ENCODE measurements at places on chromosomes 7 and 10.

DNA sequence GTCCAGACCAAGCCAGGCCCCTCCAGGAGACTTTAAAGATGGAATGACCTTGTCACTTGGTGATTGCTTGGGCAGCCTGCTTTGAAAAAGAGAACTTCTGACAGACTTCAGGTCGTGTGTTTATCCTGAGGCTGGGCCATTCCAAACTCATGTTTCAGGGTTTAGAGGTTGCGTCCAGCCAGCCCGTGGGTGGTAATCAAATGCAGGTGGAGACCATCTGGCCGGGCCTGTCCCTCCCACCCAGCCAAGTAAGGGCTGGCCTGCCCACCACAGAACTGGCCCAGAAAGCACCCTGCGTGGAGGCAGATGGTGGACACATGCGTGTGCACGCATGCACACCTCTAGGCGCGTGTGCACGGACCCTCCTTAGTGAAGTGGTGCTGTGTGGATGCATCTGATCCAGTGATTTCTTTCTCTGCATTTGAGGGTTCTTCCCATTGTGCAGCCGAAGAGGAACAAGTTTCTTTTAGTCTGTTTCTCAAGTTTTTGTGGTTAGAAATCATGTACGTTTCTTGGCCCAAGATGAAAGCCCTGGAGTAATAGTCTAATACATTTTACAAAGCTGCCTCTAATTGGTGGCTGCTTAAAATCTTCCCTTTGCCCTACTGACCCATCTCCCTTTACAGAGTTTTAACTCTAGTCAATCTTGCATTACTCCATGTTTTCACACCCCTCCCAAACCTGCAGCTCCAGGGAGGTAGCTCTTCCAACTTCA is 43.0 kb downstream of the SUFU start:
- no peak for DNase-seq

DNA sequence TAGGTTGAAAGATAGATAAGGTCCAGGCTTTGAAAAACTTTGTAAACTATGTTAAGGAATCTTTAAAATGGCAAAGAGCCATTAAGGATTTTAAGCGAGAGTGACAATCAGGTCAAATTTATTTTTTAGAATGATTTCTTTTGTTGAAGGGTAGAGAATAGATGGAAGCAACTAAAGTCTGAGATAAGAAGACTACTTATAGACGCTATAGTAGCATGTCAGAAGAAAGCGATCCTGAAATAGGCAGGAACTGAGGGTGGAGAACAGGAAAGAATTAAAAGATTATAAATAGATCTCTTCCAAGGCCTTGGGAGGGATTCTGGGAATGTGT is 13.0 kb upstream of the TSPAN13 start:
- DNase-seq, result no peak

DNA sequence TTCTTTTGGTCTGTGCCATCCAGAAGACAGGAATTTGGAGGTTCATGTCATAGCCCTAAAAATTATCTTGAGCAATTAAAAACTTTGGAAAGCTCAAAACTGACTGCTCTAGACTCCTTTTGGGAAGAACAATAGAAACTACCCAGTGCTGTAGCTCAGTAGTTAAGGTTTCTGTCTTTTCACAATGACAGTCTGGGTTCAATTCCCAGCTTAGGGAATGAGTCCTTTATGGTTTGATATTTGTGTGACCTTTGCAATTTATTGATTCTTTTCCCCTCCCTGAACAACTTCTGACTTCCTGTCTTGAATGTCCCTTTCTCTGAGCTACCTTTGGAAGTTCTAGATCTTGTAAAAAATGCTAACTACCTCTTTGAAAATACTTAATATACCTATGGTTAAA is 603.3 kb upstream of the IGFBP3 start:
- no peak for DNase-seq

GRCh38 chr7:2583798-2584580 is 25.2 kb downstream of the IQCE start:
- DNase-seq, result no peak

DNA sequence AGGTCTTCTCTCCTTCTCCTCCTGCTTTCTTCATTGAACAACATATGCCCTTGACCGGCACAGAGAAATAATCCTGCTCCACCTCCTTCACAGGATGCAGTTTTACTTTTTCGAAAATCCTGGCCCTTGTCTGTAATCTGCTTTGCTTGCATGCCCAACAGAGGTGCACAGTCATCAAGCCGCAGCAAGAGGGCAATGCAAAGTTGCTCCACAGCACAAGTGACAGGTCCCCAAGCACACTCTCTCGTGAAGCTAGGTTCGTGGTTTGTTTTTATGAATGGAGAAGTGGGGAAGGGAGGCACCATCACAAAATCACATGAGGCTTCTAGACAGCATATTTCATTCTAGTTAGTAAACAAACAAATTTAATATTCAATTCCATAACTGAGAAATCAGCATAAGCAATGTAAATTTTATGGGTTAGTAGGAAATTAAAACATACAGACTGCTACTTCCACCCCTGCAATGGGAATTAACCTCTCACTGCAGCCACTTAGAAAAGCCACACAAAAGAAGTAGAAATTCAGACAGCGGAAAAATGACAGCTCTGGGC is 178.8 kb downstream of the TPK1 start:
- no peak for DNase-seq

DNA sequence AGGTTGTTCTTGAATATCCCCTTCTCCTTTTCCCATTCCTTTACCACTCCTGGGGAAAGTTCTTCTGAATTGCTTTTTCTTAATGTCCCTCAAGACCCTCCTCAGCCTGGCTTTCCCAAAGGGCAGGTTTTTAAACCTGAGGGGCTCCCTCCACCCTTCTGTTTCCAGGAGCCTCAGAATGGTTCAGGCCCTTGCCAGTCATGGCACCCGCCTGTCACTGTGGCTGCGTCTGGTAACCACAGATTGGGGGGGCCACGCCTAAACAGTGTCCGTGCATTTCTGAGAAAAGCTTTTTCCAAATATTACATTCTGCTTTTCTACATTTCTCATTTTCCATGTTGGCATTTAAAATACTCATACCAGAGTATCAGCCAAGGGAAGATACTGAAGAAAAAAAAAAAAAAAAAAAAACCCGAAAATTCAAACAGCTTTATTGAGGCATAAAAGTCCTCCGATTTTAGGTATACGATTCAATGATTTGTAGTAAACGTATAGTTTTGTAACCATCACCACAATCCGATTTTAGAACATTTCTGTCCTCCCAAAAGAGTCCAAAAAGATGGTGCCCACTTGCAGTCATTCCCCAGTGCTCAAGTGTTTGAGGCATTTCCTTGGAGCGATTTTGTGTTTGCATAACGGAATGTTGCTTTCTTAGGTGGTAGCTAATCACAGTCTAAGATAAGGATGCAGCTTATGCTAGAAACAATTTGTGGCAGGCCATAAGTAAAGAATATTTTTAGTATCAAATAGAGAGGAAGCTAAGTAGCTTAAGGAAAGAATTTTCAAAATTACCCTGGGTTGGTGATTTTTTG is 22.1 kb downstream of the HKDC1 start:
- no peak for DNase-seq

DNA sequence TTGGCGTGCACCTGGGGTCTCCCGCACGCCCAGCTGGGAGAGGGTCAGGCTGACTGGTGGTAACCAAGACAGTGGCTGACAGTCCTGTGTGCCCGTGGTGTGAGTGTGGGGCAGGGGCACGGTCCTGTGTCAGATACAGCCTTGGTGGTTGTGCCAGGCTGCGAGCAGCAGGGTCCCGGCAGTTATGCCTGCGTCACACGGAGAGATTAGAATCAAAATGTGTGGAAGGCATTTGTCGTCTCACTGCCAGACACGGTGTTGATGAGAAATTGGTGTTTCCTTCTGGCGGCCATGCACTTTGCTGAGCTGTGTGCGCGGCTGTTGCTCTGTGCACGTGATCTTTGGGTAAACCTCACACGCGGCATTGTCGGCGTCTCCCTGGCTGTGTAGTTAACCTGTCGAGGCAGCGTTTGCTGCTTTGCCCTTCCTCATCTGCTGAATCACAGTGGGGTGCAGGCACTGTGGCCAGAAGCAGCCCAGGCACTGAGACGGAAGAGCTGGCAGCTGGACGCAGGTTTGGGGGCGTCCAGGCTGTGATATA is 87.7 kb downstream of the NKX6-2 start:
- DNase-seq, result no peak

DNA sequence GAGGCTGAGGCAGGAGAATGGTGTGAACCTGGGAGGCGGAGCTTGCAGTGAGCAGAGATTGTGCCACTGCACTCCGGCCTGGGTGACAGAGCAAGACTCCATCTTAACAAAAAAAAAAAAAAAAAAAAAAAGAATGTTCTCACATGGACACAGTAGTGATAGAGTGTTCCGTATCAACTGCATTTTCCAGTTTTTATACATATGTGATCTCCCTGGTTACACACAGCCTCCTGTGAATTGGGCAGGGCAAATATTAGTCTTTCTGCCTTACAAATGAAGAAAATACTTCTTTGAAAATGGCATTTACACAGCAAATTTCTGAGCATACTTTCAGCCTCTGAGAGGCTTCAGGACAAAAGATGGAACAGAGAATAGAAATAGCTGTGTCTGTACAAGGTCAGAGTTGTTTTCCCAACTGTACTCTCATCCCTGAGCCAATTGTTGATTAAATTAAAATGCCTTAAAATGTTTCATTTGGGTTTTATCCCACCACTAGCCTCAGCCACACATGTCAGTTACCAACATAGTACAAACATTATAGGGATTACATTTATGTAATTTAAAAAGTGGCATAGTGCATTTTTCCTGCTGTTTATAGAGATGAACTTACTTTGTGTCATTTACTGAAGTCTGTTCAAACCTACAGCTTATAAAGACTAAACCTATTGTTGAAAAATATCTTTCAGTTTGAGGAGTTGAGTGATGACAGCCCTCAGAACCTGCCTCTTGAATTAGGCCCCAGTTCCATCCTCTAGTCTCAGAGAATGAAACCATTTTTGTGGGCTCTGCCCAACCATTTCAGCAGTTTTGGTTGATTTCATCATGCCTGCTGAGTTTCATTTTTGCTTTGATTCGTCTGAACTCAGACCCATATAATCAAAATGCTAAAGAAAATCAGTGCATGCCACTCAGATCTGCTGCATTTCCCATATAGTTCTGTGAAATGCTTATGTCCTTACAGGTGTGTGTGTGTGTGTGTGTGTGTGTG is 609.4 kb upstream of the C7orf33 start:
- no peak for DNase-seq

- DNase-seq, result peak; percentile 43
These were observed 46.3 kb downstream of the PLEKHA8 start for GRCh38 chr7:30074422-30075030.

- DNase-seq, result peak; percentile 72
These were observed 7.6 kb upstream of the LARP4B start for GRCh38 chr10:938941-939678.

DNA sequence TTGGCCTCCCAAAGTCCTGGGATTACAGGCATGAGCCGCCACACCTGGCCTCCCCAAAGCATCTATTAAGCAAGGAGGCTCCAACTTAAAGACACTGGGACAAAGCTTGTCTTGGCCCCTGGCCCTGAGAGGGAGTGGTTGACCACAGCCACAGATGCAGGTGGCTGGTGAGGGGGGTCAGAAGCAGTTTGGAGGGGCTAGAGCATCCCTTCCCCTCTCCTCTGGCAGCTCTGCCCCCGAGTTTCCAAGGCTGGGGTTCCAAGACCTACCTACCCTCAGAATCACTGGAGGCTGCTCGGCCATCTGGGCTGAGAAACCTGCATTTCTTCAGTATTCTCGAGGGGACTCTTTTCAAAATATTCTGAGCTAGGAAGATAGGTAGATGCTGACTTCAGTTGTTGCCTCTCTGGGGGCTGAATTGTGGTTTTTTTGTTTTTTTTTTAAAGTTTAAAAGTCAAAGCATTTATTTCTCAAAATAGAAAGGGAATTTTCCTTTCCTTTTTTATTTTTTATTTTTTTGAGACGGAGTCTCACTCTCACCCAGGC is 32.6 kb downstream of the DDIT4 start:
- DNase-seq, result no peak

GRCh38 chr7:137967143-137968018 is 34.5 kb downstream of the CREB3L2 start:
- peak; percentile 82 for DNase-seq

DNA sequence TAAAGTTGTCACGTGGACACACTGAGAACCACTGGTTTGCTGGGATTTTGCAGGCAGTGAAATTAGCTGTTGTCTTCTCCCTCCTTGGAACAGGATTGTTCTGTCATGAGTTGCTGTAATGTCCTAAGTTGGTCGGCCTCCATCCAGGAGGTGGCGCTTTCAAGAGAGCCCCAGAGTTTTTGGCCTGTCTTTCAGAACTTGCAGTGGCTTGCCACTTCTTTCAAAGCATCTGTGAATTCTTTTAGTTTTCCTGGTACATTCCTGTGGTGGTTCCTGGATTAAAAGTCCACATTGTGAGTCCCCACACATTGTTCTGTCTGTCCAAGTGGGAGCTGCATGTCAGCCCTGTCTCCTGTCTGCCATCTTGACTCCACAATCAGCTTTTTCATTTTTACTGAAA is 133.8 kb downstream of the PON1 start:
- peak; percentile 32 for DNase-seq

- DNase-seq, result no peak
These were observed 561.9 kb upstream of the GALNT17 start for GRCh38 chr7:70570029-70570428.

DNA sequence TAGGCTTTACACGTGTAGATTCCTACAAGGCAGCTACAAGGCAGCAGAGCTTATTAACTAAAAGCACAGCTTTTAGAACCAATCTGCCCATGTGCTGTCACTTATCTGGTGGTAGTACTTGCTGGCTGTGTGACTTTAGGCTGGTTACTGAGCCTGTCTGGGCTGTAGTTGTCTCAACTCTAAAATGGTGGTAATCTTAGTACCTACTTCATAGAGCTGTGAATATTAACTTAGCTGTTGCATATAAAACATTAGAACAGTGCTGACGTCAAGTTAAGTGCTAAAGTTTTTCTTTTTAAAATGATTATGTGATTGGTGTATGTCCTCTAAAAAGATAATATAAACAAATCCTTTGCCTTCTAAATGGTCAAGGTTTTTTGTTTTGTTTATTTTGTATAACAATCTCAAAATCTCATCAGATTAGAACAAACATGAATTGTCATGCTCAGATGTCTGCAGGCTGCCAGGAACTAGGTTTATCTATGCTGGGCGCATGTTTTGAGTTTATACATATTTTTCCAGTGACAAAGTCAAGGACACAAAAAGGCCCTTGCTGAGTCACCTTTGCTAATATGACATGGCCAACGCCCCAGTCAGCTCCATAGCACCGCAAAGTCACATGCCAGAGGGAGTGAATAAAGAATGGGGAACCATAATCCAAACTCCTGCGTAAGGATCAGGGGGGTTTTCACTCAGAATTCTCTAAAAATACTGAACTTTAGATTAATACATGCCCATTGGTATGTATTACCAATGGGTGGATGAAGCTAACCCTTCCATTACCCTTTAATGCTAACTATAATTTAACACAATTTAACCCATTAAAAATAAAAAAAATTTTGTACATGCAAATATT is 39.8 kb upstream of the ARL4A start:
- DNase-seq, result peak; percentile 94

Data from fibroblast of skin of back (primary cell).